ENCODE measurements at places on chromosomes 3 and 15.

DNA sequence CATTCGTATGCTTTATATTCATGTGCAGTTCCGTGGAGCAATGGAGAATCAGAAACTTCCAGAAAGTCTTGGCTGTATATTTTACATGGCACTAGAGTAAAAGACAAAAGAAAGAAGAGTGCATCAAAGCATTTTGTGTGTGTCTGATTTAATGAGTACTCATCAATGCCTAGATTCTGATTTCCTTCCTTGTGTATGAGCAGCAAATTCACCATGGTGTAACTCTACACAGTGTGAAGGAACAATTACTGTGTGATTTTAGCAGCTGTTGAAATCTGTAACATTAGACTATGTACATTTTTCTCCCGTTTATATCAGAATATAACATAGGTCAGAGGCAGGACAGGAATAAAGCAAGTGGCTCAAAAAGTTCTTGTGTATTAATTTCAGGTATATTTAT, 102.0 kb upstream of the TSC22D2 start:
- no peak for DNase-seq

GRCh38 chr15:26721232-26721967, 51.5 kb downstream of the GABRB3 start:
- DNase-seq = no peak

GRCh38 chr15:39433376-39433775, 147.5 kb upstream of the THBS1 start:
- no peak for DNase-seq

- DNase-seq = no peak
Measured at GRCh38 chr3:69460034-69460433, 74.1 kb upstream of the FRMD4B start.

- no peak for DNase-seq
Measured at GRCh38 chr3:147267434-147267833, 138.9 kb downstream of the ZIC4 start.
